RPMI7951 (cell line): ENCODE measurements at places on chromosomes 13 and 19. TPM values are rescaled to one million over a fixed set of nuclear protein-coding genes. Genes with fewer than 3 reads are reported as not detected.

DNA sequence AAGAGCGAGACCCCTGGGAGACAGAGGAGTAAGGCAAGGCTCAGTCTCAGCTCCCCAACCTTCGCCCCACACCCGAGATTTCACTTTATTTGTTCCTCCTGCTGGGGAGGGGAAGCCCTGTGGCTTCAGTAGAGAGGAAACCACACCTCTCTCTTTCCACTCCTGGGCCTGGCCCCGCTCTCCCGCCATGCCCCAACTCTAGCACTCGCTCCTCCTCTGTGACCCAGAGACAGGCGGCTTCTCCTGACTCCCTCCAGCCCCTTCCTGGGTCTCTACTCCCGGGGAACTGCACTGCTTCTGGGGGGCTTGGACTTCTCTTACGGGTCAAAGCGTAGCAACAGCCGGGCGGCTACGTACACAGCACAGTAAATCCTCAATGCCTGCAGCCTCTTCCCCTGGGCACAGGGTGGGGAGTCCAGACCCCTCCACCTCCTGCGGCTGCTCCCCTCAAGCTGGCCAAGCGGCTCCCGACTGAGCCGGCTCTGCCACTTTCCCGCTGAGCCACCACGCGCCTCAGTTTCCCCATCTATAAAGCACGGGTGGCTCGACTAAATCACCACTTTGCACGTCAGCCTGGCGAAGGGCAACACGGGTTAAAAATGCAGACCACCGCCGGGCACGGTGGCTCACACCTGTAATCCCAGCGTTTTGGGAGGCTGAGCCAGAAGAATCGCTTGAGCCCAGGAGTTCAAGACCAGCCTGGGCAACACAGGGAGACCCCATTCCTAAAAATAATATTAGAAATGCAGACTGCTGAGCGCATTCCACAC, 1.4 kb downstream of the RNF126 start:
- no peak for DNase-seq

DNA sequence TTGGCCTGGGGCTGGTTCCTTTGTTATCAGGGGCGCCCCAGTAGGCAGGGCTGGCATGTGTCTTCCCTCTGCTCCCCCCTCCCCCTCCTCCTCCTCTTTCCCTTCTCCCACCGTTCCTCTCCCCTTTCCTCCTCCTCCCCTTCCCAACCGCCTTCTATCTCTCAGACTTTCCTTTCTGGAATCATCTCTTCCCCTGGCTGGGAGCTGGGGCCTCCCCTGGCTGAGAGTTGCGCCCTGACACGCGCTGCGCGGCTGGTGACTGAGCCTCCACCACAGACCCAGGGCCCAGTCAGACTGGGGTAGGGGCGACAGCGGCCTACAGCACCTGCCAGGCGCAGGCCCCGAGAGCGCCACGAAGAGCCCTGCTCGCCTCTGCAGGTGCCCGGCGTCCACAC, 2.8 kb downstream of the PNMA8B start:
- DNase-seq = no peak

Gene DPY19L3
- total RNA-seq = 7.9 and 13.9 TPM in 2 replicates

Gene IGSF23
- total RNA-seq = not detected in 2 replicates
